ENCODE measurements at places on chromosomes 12 and 14. TPM values are rescaled to one million over a fixed set of nuclear protein-coding genes. Genes with fewer than 3 reads are reported as not detected.

- DNase-seq, result no peak
These were observed 79.8 kb upstream of the TSPAN11 start for GRCh38 chr12:30846776-30847175.

GRCh38 chr14:44701563-44702263 is 194.6 kb upstream of the FSCB start:
- DNase-seq, result no peak

GRCh38 chr12:13210236-13211190 is 14.0 kb downstream of the EMP1 start:
- no peak for DNase-seq

DNA sequence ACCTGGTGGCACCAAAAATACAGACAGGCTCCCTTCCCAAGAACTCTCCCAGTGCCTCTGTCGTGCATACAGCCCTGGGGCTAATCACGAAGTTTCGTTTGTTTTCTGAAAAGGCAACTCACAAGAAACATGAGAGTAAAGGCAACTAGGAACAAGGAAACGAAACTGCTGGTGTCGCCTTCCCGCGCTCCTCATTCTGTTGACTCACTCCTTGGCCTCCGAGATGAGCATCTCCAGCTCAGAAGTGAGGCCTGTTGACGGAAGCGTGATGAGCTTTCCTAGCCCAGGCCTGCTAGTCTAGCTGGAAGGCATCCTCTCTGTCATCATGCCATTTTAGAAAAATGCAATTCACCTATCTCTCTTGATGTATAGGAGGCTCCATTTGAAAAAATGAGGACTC is 50.5 kb downstream of the TTC9 start:
- no peak for DNase-seq

The SIX6 gene
- polyA plus RNA-seq, result not detected

The ZFC3H1 gene
- 17.3 TPM for polyA plus RNA-seq

DNA sequence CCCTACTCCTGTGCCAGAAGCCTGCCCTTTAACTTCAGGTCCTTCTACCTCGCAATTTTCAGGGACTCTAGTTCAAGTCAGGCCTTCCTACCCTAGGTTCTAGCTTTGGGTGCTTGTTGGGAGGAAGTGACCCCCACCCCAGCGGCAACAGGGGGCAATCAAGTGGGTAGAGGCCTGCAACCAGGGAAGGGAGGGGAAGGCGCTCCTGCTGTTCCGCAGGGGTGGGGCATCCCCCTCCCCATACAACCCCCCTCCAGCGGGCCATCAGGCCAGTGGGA is 204 bp upstream of the PRPH start:
- DNase-seq, result no peak

- DNase-seq, result peak; percentile 86
These were observed 10.0 kb downstream of the TUBA1B start for GRCh38 chr12:49121047-49121696.
